ENCODE measurements at places on chromosomes 7 and 10.

DNA sequence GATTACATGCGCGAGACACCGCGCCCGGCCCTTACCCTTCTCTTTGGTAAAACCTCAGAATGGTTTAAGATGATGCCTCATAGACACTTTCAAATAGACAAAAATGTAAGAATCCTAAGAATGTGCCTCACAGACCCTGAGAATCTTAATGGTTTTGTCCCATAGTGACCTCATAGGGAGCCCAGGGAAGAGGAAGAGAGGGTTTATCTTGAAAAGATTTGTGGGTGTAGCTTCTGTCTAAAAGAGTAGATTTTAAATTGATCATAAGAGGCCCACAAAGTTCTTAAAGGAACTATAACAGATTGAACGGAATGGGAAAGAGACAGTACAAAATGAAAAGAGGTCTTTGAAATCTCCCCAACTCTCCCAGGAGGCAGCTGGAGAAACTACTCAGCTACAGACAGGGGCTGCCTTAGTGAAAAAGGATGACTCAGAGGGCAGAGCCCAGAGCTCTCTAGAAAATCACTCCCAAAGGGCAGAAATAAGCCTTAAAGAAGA lies 220.6 kb downstream of the ADRA2A start:
- DNase-seq = no peak

GRCh38 chr10:70302292-70302691 lies 18.5 kb upstream of the NPFFR1 start:
- no peak for DNase-seq

GRCh38 chr10:95513008-95513589 lies 48.1 kb downstream of the SORBS1 start:
- DNase-seq = no peak

DNA sequence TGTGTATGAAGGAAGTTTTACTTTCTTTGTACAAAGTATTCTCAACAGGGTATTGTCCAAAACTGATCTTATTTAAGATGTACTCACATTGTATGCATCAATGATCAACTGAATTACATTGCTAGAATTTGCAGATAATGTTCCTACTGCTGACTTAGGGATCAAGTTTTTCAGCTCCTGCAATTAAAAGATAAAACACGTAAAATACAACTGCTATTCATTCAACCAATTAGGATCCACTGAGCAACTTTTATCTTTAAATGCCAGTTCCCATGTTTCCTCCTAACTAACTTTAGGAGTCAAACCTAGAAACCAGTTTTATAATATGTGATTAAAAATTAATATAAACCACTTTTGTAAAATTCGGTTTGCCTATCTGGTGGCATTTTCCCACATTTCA lies 35.9 kb downstream of the ITGB1 start:
- DNase-seq = no peak

DNA sequence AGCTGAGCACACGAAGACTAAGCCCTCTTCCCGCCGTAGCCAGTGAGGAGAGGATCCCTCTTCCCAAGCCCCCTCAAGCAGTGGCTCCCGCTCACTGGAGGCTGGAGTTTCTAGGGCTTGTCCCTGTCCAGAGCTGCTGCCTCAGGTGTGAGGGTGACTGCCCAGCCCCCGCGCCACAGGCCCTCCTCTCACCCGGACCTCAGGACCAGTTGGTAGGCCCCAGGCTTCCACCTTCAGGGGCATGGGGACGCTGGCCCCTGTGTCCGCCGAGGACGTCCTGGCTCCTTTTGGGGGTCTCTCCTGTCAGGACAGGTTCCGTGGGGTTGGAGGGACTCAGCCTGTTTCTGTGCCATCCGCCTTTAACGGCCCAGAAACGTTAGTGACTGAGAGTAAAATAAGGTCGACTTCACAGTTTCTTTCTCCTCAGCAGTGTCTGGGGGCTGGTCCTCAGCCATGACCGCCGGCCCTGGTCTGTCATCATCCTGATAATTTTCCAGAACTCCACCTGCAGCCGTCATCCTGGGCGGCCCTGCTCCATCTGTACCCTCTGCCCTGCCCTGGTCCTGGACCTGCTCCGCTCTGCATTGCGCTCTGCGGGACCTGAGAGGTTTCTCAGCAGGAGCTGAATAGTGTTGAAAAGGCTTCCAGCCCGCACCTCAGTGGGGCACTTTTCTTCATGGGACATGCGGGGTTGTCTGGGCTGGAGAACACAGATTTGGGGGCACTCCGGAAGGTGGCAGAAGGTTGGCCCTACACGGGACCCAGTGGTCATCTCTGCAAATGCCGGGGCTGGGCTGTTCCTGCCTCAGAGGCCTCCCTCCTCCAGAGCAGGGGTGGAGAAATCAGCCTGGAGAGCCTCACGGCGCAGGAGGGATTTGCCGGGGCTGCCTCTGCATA lies 36.0 kb upstream of the FAM20C start:
- no peak for DNase-seq

Data from spinal cord (tissue), 10 donors.